Hypothalamus (tissue), 51 donors: ENCODE measurements at places on chromosomes 3 and 15.

- DNase-seq = peak; percentile 2
Observed at GRCh38 chr3:39750712-39751111, 58.7 kb upstream of the MYRIP start.

DNA sequence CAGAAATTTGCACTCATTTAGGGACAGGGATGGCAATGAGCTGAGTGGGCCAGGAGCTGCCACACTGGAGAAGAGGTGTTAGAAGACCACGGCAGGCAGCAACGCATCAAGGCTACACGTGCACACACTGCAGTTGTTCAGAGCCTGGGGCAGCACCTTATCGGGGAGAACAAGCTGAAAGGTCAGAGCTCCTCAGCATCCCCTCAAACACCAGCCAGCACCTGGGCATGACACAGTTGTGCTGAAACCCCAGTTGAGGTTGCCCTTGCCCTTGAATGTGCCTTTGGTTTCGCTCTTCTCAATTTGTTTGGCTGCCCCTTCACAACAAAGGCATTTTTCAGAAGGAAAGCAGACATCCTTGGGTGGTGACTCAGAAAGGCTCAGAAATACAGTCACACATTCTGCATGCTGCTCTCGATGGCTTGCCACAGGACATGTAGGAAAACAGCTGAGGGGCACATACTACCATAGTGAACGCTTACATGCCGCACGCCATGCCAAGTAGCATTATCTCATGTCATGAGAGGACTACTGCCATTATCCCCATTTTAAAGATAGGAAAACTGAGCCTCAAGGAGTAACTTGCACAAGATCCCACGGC, 57.6 kb downstream of the ST8SIA2 start:
- no peak for DNase-seq

DNA sequence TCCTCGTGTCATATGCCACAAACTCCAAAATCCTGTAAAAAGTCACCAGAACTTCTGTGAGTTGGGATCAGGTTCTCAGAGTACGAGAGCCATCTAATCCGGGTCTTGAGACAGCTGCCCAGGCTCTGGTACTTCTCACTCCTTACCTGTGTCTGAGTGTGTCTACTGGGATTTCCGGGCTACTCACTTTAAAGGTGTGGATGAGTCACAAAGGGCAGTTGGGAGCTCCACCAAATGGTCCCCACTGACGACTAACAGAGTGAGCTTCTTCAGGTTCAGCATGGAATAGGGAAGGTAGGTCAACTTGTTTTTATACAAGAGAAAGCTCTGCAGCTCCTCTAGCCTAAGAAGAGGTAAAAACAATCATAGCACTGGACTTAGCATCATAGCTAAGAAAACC, 29.5 kb downstream of the RTP3 start:
- DNase-seq = no peak

DNA sequence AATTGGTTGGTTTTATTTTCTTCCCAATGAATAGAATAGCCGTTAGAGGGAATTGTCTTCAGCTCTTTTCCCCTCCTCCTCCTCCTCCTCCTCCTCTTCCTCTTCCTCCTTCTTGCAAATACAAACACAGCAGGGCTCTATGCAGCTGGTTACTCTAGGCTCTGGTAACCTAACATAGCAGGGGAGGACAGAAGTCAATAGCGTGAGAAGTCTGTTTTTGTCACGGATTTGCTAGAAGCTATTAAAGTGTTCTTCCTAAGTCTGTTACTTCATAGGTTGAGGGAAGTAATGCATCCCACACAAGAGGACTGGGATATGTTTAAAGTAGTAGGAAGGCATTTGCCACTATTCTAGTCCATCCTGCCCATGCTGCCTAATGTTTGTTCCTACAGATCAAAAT, 374.7 kb upstream of the TPRG1 start:
- DNase-seq = no peak

DNA sequence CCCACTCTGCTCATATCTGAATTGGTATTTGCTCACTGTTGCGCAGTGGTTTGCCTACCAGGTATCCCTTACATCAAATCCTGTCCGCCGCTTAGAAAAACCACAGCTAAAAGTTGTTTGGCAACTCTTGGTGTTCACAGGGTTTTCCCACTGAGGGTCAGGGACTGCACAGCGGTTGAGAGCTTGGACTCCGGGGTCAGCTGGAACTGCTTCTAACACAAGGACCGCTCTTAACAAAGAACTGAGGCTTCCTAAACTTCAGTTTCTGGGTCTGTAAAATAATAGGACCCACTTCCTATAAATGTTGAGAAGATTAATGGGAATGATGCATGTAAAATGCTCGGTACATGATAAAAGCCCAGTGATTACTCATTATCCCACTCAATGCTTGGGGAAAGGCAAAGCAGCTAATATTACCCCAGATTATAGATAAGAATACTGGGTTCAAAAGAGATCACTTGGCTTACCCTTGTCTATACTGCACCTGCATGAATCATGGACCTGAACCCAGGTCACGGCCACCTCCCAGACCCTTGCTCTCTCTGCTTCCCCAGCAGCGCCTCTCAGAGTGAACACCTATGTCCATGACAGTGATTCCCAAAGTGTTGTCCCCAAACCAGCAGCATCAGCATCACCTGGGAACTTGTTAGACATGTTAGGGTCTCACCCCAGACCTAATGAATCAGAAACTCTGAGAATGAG, 36.1 kb downstream of the LIPC start:
- DNase-seq = no peak

GRCh38 chr15:69121198-69121828, 39.1 kb upstream of the GLCE start:
- DNase-seq = no peak

DNA sequence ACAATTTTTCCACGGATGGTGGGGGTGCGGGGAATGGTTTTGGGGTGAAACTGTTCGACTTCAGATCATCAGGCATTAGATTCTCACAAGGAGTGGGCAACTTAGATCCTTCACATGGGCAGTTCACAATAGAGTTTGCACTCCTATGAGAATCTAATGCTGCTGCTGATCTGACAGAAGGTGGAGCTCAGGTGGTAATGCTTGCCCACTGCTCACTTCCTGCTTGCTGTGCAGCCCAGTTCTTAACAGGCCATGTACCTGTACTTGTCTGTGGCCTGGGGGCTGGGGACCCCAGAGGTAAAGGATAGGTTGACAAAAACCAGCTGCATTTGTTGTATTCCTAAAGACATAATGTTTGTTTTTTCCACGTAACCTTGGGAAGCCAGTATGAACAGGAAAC, 16.0 kb downstream of the DZIP3 start:
- DNase-seq = no peak

- no peak for DNase-seq
Observed at GRCh38 chr15:85597155-85597815, 197.4 kb downstream of the KLHL25 start.

DNA sequence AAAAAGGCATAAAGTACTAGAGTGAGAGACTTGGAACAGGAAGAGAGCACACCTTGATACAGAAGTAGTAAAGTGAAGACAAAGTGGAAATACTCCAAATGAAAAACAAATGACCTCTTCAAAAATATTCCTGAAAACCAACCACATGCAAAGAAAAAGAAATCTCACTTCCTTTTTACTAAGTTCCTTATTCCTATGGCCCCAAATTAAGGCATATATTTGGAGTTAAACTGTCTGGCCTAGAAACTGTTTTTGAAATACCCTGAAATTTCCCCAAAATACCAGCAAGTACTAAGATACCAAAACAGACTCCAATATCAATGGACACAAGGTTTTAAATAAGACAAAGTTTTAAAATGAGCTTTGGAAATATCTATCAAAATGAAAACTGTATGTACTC, 58.2 kb downstream of the ZNF148 start:
- DNase-seq = no peak

DNA sequence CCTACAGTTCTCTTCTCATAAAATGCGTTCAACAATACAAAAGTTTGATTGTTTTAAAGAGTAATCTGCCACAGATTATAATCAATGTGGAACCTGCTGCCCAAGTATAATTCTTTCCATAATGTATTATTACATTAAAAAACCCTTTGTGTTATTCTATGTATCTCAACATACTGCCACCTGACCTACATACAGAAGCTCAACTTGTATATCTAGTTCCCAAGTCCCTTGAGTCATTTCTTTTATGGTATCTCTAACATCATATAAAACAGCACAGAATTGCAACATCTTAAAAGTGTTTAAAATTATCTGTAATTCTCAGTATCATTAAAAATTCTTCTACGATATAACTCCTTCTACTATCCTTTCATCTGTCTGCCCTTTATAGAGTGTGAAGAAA, 70.3 kb downstream of the TBL1XR1 start:
- DNase-seq = no peak

DNA sequence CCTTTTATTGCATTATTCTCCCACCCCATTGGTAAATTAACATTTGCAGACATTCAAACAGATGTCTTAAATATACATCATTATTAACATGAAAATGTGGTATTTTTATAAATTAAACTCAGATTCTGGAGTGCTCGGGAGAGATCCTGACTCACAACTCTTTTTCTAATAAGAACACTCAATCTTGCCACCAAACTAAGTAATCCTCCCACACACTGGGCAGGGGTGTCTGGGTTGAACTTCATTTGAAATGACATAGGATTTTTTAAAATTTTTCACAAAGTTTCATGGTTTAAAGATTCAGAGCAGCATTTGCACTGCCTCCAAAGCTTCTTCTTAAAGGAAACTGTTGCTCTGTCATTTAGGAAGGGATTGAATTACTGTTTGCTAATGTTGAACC, 754.3 kb downstream of the MECOM start:
- no peak for DNase-seq

DNA sequence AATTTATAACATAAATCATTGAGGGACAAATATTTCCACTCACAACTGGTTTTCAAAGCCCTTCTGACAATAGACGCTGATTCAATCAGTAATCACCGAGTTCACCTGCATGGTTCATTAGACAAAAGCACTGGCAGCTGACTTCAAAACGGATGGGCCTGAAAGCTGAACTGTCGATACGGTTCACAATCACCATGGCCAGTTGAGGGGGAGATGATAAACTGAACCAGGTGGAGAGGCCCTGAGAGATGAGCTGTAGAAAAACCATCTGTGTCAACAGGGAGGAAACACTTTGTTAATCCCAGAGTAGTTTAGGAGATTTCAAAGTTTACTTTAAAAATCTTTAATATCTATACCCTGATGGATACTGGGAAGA, 75.0 kb downstream of the PEX5L start:
- no peak for DNase-seq

DNA sequence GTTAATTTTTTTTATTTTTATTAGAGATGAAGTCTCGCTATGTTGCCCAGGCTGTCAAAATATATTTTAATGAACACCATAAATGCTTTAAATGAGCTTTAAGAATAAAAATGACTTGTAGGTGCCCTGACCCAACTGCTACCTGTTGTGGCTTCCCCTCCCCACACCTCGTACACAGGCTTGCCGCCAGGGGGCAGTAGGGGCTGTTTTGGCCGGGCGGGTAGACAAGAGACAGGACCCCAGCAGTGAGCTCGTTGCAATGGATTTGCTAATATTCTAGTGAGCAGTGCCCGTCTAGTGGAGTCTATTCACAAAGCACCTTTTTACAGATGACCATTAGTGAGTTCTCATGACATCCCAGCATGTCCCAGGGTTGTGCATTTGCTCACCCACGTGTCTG, 418.1 kb downstream of the OCA2 start:
- no peak for DNase-seq
